Subcutaneous preadipocyte (primary cell): ENCODE measurements at places on chromosomes 12 and 14. TPM values are rescaled to one million over a fixed set of nuclear protein-coding genes. Genes with fewer than 3 reads are reported as not detected.

Gene BATF
- not detected in 2 replicates for total RNA-seq

Gene WNT1
- total RNA-seq, result not detected in 2 replicates

Gene C12orf54
- not detected in 2 replicates for total RNA-seq

Gene SLC10A1
- total RNA-seq, result not detected in 2 replicates

Gene ADAMTS20
- not detected in 2 replicates for total RNA-seq

Gene INSM2
- not detected in 2 replicates for total RNA-seq

Gene CFAP54
- total RNA-seq, result 1.1 and 1.4 TPM in 2 replicates

Gene CEBPE
- total RNA-seq, result not detected in 2 replicates

Gene LRRC10
- total RNA-seq, result not detected in 2 replicates

Gene PAPLN
- total RNA-seq, result 4.8 and 8.0 TPM in 2 replicates
